ENCODE measurements at places on chromosomes 2 and 18.

DNA sequence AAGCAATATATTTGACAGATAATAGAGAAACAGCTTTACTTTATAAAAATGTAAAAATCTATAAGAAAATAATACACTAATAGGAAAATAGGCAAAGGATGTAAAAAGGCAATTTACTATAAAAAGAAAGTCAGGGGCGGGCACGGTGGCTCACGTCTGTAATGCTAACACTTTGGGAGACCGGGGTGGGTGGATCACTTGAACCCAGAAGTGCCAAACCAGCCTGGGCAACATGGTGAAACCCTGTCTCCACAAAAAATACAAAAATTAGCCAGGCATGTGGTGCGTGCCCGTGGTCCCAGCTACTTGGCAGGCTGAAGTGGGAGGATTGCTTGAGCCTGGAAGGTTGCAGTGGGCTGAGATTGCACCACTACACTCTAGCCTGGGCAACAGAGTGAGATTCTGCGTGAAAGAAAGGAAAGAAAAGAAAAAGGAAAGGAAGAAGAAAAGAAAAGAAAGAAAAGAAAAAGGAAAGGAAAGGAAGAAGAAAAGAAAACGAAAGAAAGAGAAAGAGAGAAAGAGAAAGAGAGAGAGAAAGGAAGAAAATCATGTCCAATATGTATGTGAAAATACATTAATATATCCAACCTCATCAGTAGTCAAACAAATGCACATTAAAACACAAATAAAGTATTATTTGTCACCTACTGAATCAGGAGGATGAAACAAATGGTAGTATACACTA, 65.1 kb downstream of the ADD2 start:
- DNase-seq = no peak

DNA sequence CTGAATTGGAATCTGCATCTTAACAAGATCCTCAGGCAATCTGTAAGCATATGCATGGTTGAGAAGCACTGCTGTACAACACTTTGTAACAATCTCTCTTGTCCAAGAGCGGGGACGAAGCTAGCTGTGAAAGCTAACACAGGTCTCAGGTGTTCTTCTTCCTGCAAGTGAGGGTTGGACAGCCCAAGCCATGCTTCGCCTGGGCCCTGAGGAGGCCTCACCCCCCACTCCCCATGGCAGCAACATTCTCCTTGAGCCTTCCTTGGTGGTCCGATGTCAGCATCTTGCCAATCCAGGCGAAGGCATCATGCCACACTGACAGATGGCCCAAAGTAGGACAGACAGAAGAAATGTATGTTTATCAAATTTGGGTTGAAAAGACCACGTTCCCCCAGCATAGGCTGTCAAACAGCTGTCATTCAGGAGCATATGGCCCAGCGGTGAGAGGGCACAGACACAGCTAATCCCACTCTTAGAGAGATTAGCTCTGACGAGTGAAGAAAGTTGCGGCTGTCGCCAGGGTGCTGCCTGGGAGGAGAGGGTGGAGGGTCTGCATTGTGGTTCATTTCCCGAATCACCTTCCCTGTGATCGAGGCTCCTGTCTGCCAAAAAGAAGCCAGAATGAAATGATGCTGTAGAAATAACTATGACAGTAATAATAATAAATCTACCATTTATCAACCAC, 344.7 kb downstream of the MYCN start:
- no peak for DNase-seq

GRCh38 chr18:12394428-12394827, 13.3 kb upstream of the PRELID3A start:
- no peak for DNase-seq

- no peak for DNase-seq
Measured at GRCh38 chr2:162825578-162825977, 13.0 kb downstream of the KCNH7 start.

GRCh38 chr2:196985511-196986183, 59.1 kb upstream of the PGAP1 start:
- DNase-seq = no peak

- DNase-seq = no peak
Measured at GRCh38 chr18:74949611-74950010, 259.3 kb downstream of the PTGR3 start.

GRCh38 chr2:69575926-69576325, 67.6 kb downstream of the AAK1 start:
- DNase-seq = no peak

- peak; percentile 43 for DNase-seq
Measured at GRCh38 chr2:191150600-191151330, at the start of gene STAT4. TSS of gene STAT4 (minus strand) at chr2:191150994. CDS start at chr2:191148203, 2,791 bp downstream.

DNA sequence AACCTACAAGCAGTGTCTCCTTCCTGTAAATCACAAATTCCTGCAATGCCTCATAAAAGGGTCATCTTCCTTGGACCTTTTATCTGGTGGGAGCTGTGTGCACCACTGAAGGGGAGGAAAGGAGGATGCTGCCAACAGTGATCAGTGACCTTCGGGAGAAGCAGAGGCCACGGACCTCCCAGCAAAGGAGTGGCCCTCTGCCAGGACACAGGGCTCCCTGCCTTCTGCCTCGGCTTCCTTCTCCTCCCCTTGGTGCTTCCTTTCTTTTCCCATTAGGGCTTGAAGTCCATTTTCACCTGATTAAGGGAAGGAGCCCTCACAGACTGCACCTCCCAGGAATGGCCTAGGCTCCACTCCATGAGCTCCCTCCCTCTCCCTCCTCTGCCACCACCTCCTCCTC, 85.3 kb upstream of the ITGA6 start:
- DNase-seq = no peak

GRCh38 chr2:109604597-109604996, 9.2 kb downstream of the SEPTIN10 start:
- no peak for DNase-seq

DNA sequence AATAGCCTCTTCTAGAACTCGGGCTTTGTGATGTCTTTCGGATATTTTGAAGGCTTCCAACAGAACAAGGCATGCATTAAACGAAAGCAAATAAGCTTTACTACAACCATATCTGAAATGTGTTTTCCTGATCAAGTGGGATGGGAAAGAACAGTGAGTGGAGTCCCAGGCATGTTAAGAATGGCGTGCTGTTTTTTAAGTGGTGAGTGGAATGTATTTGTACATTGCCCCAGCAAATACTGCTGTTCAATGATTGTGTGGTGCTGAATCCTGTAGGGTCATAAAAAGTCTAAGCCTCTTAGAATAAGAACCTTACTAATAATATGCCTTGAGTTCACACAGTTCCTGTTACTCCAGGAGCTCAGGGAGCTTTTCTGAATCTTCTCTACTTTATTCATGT, 52.5 kb downstream of the POMC start:
- no peak for DNase-seq

- DNase-seq = no peak
Measured at GRCh38 chr18:10032331-10033015, 118.7 kb downstream of the VAPA start.

GRCh38 chr2:174004905-174005605, 39.9 kb upstream of the SP3 start:
- DNase-seq = no peak

- peak; percentile 55 for DNase-seq
Measured at GRCh38 chr2:219308142-219309101, 779 bp downstream of the PTPRN start.

GRCh38 chr2:120885321-120885720, 149.7 kb downstream of the GLI2 start:
- DNase-seq = no peak

GRCh38 chr2:241217320-241218031, 29.0 kb downstream of the ANO7 start:
- DNase-seq = no peak

GRCh38 chr2:107817378-107817777, 9.3 kb upstream of the RGPD4 start:
- no peak for DNase-seq

GRCh38 chr2:238857959-238858358, 10.1 kb downstream of the TWIST2 start:
- DNase-seq = no peak

GRCh38 chr2:121634354-121635307, 14.6 kb downstream of the CLASP1 start:
- no peak for DNase-seq

GRCh38 chr2:173684896-173685459, 280.2 kb downstream of the SP3 start:
- no peak for DNase-seq

GRCh38 chr2:179860255-179861026, 971 bp downstream of the ZNF385B start:
- no peak for DNase-seq

GRCh38 chr18:76801567-76802505, 20.5 kb upstream of the ZNF236 start:
- no peak for DNase-seq

- no peak for DNase-seq
Measured at GRCh38 chr2:33009249-33009648, 62.5 kb downstream of the LTBP1 start.

DNA sequence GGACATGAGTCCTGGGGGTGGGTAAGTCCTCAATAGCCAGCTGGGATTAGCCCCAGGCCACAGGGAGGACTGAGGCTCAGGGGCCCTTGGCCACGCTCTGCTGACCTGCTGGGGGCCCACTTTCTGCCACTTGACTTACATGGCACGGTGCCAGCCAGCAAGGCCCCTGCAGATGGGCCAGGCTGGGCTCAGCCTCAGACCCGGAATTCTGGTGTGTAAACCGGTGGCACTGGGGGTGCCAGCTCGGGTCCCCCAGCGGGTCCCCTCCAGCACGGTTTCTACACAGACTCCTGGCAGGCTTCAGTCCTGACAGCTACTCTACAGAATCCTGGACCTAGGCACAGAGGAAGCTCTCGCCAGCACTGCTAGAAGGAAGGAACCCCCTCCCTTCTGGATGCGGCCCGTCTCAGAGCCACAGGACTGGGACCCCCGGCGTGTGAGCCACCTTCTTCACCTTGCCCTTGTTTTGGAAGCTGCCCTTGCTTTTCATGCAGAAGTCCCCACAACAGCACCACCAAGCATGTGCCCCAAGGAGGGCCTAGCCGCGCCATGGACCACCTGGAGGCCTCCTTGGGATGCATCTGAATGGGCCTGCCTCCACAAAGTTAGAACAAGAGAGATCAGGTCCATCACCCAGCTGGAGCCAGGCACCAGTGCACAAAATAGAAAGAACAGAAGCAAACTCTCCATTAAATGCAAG, 8.0 kb downstream of the HDAC4 start:
- no peak for DNase-seq

DNA sequence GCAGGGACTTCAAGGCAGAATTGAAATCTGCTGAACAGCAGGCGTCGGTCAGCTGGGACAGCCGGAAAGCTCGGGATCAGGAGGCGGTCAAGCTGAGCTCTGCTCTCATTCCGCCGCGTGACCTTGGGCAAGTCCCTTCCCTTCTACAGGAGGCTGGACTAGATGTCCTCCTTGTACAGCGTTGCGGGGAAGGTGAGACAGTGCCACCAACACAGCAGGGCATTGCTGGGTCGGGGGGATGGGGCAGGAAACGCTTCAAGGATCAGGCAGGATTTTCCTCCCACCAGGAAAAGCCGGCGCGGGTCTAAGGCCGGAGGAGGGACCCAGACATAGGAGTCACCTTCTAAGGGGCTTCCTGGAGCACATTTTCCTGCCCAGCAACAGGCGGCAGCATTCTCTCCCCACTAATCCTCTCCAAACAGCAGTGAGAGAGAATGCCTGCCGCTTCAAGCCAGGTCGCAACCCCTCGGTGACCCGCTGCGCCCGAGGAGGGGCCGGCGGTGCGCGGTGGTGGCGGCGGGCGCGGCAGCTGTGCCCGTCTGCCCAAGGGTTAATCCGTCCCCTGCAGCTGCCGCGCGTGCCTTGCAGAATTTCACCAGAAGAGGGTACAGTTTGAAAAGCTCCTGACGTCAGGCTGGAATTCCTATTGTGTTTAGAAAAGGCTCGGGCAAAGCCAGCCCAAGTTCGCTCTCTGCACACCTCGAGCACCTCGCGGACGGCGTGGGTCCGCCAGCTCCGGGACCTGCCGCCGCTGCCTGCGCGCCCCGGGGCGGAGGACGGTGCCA, at the start of gene KCNF1:
TSS of gene KCNF1 (plus strand) at position 644 of the 785 bp plus-strand sequence. CDS start 493 bp downstream, outside the sequence.
- no peak for DNase-seq

GRCh38 chr18:44742718-44743311, 62.1 kb downstream of the SETBP1 start:
- DNase-seq = no peak

DNA sequence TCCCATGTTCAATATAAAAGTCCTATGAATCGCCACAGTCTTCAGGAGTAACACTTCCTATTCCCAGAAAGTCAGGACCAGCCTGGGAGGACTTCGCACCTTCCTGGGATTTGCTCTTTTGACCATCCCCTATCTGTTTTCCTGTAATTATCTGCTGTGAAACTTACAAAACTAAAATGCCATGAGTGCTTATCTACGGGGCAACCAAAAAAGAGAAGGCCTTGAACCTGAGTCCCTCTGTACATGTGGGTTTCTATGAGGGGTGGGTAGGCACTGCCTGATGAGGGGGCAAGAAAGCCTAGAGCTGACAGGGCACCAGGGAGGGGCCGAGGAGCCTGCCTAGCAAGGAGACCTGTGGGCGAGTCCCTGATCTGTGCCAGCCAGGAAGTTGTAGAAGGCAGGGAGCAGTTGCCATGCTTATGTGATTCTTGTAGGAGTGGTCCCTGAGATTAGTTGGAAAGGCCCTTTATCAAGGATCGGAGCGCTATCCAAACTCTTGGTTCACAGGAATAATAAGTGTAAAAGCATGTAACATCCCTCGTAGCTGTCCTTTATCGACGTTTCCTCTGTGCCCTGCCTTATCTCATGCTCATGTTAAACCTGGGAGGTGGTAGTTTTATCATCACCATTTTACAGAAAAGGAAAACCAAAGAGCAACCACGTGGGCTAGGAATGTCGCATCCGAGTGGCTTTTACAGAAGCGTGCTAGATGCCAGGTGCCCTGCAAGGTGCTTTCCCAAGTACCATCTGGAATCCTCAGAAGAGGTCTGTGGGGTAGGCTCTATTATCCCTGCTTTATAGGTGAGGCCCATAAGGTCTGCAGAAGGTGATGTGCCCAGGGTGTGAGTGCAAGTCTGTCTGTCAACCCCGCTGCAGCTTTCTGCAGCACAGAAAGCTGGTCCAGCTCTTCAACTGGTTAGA, 111.8 kb downstream of the B3GNT2 start:
- no peak for DNase-seq

DNA sequence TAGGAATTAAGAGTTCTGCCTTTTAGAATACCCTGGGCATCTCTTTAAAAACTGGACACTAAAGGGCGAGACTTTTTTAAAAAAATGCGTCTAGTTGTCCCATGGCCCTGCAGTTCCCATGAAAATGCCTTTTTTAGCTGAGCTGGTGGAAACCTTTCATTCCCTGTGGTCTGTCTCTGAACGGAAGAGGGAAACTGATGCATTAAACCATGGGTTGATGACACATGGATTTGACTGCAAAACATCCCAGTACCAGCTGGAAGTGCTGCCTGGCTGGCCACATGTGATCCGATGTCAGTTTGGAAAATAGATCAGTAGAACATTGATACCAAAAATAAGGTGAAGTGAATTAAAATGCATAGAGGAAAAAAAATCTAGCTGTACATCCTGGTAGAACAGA, 129.2 kb downstream of the MYO1B start:
- DNase-seq = no peak

GRCh38 chr2:187215532-187216240, 232.4 kb downstream of the CALCRL start:
- DNase-seq = no peak

GRCh38 chr2:118122594-118123281, 34.5 kb downstream of the INSIG2 start:
- DNase-seq = no peak

- no peak for DNase-seq
Measured at GRCh38 chr2:234142530-234142929, 92.0 kb downstream of the SPP2 start.

All from stimulated activated CD4-positive, alpha-beta T cell treated with anti-CD3 and anti-CD28 coated beads, Interleukin-1b, Interleukin-23, amount 100 ng/mL, for 1 hour (primary cell).